T-helper 17 cell (primary cell): ENCODE measurements at places on chromosomes 3 and 15. TPM values are rescaled to one million over a fixed set of nuclear protein-coding genes. Genes with fewer than 3 reads are reported as not detected.

The A4GNT gene
- total RNA-seq, result not detected

The RFT1 gene
- total RNA-seq, result 11.9 TPM

The CADM2 gene
- 0.42 TPM for total RNA-seq

The SYNPR gene
- total RNA-seq, result not detected

The GABRG3 gene
- not detected for total RNA-seq

The BTD gene
- total RNA-seq, result 17.3 TPM

The MYO9A gene
- total RNA-seq, result 27.1 TPM

The IL5RA gene
- total RNA-seq, result 10.4 TPM

The ZIC1 gene
- total RNA-seq, result not detected

DNA sequence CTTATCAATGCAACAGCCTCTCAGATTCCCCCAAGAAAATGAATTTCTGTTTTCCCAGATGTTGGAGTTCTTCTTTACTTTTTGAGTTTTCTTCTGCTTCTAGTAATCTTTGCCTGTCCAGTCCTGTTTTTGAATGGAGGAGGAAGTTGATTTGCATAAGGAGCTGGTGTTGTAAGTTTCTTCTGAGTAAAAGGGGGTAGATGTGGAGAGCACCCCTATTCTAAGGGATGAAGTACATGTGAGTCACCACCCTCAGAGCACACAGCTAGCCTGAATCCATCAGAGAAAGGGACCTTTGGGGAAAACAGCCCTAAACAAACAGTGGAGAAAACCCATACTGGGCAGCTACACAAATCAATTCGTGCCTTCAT, 34.5 kb downstream of the ACAA1 start:
- DNase-seq, result no peak

- DNase-seq, result no peak
These were observed 29.4 kb downstream of the ABCC5 start for GRCh38 chr3:183988216-183988790.

DNA sequence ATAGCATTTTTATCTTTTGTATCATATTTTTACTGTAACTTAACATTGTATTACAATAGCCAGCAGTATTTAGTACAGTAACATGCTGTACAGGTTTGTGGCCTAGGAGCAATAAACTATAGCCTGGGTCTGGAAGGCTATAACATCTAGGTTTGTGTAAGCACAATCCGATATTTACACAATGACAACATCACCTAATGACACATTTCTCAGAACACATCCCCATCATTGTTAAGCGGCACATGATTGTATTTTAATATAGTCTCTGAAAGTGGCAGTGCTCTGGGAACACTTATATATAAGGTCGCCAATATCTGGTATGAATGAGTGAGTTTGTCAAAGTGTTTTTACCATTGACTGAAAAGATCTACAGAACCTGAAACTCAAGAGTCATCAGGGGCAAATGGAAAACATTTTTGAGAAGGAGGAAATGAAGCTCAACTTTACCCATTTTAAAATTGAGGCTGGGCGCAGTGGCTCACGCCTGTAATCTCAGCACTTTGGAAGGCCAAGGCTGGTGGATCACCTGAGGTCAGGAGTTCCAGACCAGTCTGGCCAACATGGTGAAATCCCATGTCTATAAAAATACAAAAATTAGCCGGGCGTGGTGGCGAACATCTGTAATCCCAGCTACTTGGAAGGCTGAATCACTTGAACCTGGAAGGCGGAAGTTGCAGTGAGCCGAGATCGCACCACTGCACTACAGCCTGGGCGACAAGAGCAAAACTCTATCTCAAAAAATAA, 38.8 kb upstream of the TNFSF10 start:
- DNase-seq, result no peak

- DNase-seq, result no peak
These were observed 93.3 kb upstream of the RAD18 start for GRCh38 chr3:9056581-9056980.

GRCh38 chr3:113097960-113098447, 107.2 kb downstream of the GTPBP8 start:
- DNase-seq, result no peak

- DNase-seq, result no peak
These were observed 97.8 kb downstream of the BBX start for GRCh38 chr3:107620534-107620933.

DNA sequence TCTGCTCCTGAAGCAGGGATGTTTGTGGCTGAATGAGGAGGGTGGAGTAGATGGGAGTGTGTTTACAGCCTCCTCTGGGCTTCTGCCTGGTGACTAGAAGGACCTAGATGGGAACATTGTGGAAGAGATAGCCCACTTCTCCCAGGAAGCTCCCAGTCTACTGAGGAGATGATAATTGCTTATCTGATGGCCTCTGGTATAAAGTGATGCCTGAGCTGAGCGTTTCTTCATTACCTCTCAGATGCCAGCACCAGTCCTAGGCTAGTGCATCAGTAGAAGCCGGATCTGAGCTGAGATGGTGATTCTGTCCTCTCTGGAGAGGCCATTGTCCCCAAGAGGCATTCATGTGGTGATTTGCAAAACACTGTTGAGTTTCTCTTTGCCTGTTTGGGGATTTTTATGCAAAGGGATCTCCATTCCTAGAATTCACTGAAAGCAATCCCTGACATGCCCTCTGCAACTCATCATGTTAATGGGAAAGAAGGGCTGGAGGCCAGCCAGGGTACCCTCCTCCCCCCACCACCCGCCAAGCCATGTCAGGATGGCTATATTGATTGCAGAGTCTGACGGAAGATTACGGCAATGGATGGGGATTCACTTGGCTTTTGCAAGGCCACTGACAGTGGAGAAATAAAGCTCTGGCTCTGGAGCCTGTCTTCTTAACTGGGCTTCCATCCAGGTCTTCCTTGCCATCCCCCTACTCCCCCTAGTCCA, 166.4 kb upstream of the ROPN1 start:
- DNase-seq, result no peak

GRCh38 chr3:60609446-60609845, 641.8 kb downstream of the FHIT start:
- no peak for DNase-seq

- DNase-seq, result no peak
These were observed 518 bp downstream of the QARS1 start for GRCh38 chr3:49104052-49104426.
